ENCODE measurements at places on chromosomes 11 and 22.

DNA sequence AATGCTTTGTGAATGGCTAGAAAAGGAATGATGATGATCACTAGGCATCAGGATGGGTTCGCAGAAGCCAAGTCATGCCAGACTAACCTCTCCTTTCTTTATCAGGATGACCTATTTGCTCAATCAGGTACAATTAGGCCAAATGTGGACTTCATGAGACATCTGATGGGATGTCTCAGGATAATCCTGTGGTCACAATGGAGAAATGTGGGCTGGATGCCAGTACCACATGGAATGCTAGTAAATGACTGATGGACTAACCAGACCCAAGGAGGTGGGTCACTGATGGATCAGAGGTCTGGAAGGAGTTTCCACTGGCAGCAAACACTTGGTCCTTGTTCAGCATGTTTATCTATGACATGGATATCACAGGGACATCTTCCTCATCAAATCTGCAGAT is 94.8 kb upstream of the PHOX2A start:
- no peak for DNase-seq

GRCh38 chr11:86150847-86151173 is 81.9 kb upstream of the PICALM start:
- no peak for DNase-seq

- DNase-seq, result no peak
Observed at GRCh38 chr22:36465232-36466021, 16.0 kb downstream of the TXN2 start.

DNA sequence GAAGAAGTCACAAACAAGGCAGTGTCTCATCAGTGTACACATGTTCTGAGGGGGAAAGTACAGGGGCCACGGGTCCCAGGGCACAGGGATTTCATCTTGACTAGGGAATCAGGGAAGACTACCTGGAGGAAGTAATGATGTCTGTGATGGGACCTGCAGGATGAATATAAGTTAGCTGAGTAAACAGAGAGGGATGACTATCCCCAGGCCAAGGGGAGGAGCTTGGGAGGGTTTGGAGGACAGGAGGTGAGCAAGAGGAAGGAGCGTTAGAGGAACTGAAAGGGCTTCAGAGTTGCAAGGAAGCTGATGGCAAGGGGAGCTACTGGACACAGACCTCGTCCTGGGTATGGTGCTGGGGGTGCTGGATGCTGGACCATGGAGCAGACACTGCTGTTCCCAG is 56.4 kb downstream of the TRAF6 start:
- no peak for DNase-seq
